ENCODE measurements at places on chromosomes 7 and 10. TPM values are rescaled to one million over a fixed set of nuclear protein-coding genes. Genes with fewer than 3 reads are reported as not detected.

The PTPRN2 gene
- 3.5 TPM for total RNA-seq

The ACHE gene
- 0.27 TPM for total RNA-seq

- DNase-seq, result no peak
These were observed 124.4 kb downstream of the AMPH start for GRCh38 chr7:38506756-38507155.

- DNase-seq, result no peak
These were observed 242.5 kb downstream of the RPS24 start for GRCh38 chr10:78276139-78276538.

- no peak for DNase-seq
These were observed 512.6 kb downstream of the PTPRN2 start for GRCh38 chr7:158074896-158075632.

All from NCI-H460 (cell line).